ENCODE measurements at places on chromosomes 5 and 9.
A peak's percentile ranks its signal among the peaks of the same experiment; 100 is the strongest.

- no peak for DNase-seq
- peaks cover 29% of the 10 kb centered on the region for H3K27me3 ChIP-seq
- no peaks in the 10 kb centered on the region for H3K36me3 ChIP-seq
- no peak overlapping the region for H3K4me3 ChIP-seq
Measured at GRCh38 chr5:139645430-139645871, 2.7 kb upstream of the CXXC5 start.

- H3K27me3 ChIP-seq = peaks cover 4% of the 10 kb centered on the region
- H3K36me3 ChIP-seq = no peaks in the 10 kb centered on the region
- H3K4me3 ChIP-seq = no peak overlapping the region
- no peak for DNase-seq
- H3K4me1 ChIP-seq = no peaks in the 10 kb centered on the region
- H3K27ac ChIP-seq = no peak overlapping the region
Measured at GRCh38 chr9:116251366-116251765, 97.8 kb downstream of the PAPPA start.

GRCh38 chr5:95960667-95961616 lies 709 bp downstream of the ELL2 start:
- no peaks in the 10 kb centered on the region for H3K27me3 ChIP-seq
- H3K36me3 ChIP-seq = peaks cover 24% of the 10 kb centered on the region
- H3K27ac ChIP-seq = peak overlapping the region; percentile 98
- peak; percentile 84 for DNase-seq
- H3K4me1 ChIP-seq = peaks cover 67% of the 10 kb centered on the region
- H3K4me3 ChIP-seq = peak overlapping the region; percentile 97

DNA sequence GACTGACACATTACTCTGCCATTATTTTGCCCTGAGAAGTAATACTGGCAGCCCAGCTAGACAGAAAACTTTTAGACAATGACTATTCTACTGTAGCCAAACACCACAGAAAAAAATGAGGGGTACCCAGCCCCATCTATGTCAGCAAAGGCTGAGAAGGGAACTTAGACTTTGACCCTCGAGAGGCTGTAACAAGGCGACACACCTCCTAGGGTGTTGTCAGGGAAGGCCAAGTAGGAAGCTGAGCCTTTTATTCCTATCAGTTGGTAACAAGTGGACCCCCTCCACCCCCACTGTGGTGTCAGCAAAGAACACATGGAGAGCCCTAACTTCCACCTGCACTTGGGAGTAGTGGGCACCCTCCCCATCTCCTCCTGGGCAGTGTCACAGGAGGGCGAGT lies 55.6 kb downstream of the SPTLC1 start:
- no peak overlapping the region for H3K4me3 ChIP-seq
- no peaks in the 10 kb centered on the region for H3K27me3 ChIP-seq
- peaks cover 72% of the 10 kb centered on the region for H3K36me3 ChIP-seq
- no peak overlapping the region for H3K27ac ChIP-seq
- no peak for DNase-seq
- H3K4me1 ChIP-seq = no peaks in the 10 kb centered on the region

GRCh38 chr9:113598451-113598850 lies 134.9 kb downstream of the RGS3 start:
- no peak for DNase-seq
- H3K4me1 ChIP-seq = peaks cover 22% of the 10 kb centered on the region
- peaks cover 24% of the 10 kb centered on the region for H3K36me3 ChIP-seq
- no peak overlapping the region for H3K4me3 ChIP-seq
- H3K27ac ChIP-seq = no peak overlapping the region

- DNase-seq = peak; percentile 49
- peaks cover 4% of the 10 kb centered on the region for H3K27me3 ChIP-seq
- H3K4me1 ChIP-seq = peaks cover 45% of the 10 kb centered on the region
- peak overlapping the region; percentile 98 for H3K4me3 ChIP-seq
- peaks cover 41% of the 10 kb centered on the region for H3K36me3 ChIP-seq
Measured at GRCh38 chr5:32173267-32174010, 680 bp downstream of the GOLPH3 start.

GRCh38 chr5:17259630-17260257 lies 42.3 kb downstream of the BASP1 start:
- no peak overlapping the region for H3K4me3 ChIP-seq
- no peak overlapping the region for H3K27ac ChIP-seq
- peaks cover 1% of the 10 kb centered on the region for H3K36me3 ChIP-seq
- no peak for DNase-seq
- H3K4me1 ChIP-seq = peaks cover 4% of the 10 kb centered on the region
- H3K27me3 ChIP-seq = no peaks in the 10 kb centered on the region

DNA sequence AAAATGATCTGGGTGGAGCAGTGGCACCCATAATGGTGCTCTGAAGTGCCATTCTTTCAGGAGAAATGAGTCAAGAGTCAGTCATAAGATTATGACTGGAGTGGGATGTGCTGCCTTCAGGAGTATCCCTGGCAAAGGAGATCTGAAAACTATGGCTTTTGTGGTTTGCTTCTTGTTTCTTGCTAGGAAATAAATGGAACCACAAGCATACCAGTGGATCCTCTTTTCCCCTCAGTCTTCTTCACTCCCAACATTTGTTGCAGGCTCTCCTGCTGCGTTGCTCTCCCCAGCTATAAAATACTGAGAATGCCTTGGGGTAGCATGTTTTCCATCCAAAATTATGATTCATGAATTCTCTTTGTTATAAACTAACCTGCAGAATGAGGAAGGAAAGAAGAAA lies 199.1 kb downstream of the NNT start:
- H3K27me3 ChIP-seq = no peaks in the 10 kb centered on the region
- H3K4me1 ChIP-seq = no peaks in the 10 kb centered on the region
- H3K36me3 ChIP-seq = no peaks in the 10 kb centered on the region
- no peak overlapping the region for H3K27ac ChIP-seq
